ENCODE measurements at places on chromosomes 5 and 9. TPM values are rescaled to one million over a fixed set of nuclear protein-coding genes. Genes with fewer than 3 reads are reported as not detected.

DNA sequence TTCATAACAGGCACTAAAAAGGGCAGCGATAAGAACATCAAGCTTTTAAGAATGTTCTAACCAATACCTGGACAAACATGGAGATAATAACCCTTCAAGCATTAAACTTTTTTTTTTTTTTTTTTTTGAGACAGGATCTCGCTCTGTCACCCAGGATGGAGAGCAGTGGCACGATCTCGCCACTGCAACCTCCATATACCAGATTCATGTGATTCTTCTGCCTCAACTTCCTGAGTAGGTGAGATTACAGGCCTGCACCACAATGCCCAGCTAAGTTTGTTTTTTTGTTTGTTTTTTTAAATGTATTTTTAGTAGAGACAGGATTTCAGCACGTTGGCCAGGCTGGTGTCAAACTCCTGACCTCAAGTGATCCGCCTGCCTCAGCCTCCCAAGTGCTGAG, 14.7 kb upstream of the ENC1 start:
- no peak for DNase-seq

GRCh38 chr9:108582726-108583125, 273.1 kb downstream of the ACTL7B start:
- no peak for DNase-seq

- no peak for DNase-seq
Measured at GRCh38 chr9:91034521-91034920, 232.9 kb downstream of the SYK start.

UBAP2 gene
- 31.6 TPM for total RNA-seq

LMAN2 gene
- total RNA-seq, result 295 TPM

DNA sequence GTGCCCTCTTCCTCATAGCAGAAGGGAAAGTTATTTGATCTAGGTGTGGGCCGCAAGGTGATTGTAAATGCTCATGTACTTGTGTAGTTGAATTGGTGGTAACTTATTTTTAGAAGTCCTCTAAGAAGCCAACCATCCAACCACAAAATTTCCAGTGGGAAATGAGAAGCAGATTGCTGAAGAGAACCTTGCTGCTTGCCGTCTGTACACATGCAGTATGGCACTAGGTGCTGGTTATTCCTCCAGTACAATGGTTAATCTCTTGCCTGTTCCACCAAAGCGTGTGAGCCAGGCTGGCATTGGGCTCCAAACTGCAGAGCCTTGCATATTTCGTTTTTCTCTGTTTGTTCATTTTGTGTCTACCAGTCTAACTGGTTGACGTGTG, 28.0 kb downstream of the PIP5K1B start:
- no peak for DNase-seq

Data from glomerular endothelial cell (primary cell).